ENCODE measurements at places on chromosomes 2 and 18. TPM values are rescaled to one million over a fixed set of nuclear protein-coding genes. Genes with fewer than 3 reads are reported as not detected.

GRCh38 chr2:139477618-139478017 is 697.4 kb upstream of the NXPH2 start:
- no peak for DNase-seq

GRCh38 chr2:44537264-44537663 is 175.5 kb downstream of the CAMKMT start:
- peak; percentile 3 for DNase-seq

DNA sequence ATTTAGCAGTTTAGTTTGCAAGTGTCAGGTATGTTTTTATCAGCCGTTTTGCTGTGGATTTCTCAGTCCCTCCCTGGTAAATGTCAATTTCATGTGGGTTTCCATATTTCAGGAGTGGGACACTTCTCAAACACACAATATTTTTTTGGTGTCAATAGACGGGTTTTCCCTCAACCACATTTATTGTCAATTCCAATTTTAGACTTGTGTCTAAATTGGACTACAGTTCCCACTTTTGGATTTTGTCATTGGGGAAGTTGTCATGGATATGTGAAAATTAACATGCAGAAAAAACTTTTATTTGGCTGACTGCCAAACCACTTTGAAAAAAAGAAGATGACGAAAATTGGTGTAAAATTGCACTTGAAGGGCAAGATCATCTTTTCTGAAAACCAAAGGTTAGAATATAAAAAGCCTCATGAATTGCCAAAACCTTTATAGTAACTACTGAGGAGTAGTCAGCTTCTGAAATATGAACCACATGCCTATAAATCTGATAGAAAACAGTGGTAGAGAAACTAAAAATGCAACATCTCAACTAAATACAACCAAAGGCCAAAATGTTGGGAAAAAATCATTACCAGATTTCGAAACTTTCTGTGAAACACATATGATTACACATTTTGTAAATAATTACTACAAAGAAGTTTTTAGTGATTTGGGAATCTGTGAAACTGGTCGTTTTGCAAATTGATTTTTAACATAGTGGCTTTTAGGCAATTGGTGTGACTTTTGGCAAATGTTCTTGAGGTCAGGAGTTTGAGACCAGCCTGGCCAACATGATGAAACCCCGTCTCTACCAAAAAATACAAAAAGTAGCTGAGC is 106.4 kb downstream of the BCL2L11 start:
- DNase-seq: no peak

DNA sequence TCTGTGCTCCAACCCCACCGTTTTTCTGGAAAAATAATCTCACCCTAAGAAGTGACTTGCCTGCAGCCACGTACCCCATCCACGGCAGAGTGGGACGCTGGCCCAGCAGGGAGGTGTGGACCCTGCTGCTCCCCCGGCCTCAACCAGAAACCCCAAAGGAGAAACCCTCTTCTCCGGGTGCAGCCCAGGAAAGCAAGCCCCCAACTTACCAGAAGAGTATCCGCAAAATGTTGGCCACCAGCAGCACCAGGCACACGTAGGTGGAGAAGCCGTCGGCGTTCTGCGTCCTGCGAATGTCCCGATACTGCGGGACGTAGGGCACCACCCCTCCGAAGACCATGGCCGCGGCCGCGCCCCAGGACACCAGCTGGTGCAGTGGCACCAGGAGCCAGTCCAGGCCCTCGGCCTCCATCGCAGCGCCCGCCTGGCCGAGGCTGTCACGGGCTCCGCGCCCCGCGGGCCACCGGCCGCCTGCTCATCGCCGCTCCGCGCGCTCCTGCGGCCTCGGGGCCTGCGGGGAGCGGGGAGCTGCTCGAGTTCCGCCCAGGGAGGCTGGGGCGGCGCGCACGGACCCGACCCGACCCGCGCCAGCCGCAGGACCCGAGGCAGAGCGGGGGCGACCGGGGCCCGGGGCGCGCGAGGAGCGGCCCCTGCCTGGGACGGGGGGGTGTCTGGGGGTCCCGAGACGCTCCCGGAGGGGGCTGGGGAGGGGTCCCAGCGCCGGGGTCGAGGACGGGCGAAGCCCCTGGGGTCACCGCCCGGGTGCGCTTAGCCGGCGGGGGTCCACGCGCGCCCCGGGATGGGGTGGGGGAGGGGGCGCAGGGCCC is 725 bp downstream of the SLC66A2 start:
- DNase-seq: peak; percentile 25

DNA sequence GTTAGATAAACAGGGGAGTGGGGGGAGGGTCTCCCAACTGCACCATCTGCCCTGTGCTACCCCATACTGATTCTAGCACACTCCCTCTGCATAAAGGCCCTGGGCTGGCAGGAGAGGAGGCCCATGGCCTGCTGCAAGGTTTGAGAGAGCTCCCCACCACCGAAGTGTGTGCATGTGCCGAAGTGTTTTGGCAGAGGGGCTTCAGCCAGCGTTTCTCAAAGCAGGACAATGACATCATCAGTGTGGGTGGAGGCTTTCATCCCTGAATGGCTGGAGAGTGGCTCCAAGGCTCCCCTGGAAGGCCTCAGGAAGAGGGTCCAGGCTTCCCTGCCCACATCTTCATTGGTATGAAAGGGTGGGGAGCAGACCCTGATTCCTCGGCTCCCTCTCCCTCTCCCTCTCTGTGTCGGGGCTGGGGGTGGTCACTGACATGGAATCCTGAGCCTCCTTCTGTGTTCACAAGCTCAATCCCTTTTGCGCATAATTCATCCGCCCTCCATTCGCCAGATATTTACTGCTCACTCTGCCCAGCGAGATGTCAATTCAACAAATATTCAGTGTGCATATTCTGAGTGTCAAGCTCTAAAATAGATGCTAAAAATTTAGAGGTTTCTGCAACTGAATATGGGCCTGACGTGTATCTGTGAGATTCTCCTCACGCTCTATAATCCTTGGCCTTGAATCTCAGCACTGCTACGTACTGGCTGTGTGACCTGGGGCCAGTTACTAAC is 122.1 kb downstream of the CELF4 start:
- no peak for DNase-seq

- DNase-seq: no peak
These were observed 120.9 kb downstream of the PTGR3 start for GRCh38 chr18:75088021-75088506.

GRCh38 chr2:109033171-109033570 is 44.2 kb upstream of the EDAR start:
- DNase-seq: no peak

DNA sequence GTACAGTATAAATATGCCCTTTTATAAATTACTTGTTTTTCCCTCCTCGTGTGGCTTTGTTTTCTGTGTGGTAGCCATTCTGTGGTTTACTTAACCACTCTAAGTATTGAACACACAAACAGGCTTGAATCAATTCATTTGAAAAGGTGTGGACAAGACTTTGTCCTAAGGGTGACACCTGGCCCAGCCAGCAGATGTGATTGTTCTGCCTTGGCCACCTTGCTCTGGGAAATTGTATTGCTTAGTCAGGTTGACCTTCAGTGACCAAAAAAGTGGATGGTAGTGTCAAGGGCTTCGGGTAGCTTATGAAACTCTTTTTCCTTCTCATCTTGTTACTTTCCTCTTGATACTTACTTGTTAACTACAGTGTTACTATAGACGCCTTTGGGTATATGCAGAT is 61.9 kb downstream of the DGKD start:
- no peak for DNase-seq

DNA sequence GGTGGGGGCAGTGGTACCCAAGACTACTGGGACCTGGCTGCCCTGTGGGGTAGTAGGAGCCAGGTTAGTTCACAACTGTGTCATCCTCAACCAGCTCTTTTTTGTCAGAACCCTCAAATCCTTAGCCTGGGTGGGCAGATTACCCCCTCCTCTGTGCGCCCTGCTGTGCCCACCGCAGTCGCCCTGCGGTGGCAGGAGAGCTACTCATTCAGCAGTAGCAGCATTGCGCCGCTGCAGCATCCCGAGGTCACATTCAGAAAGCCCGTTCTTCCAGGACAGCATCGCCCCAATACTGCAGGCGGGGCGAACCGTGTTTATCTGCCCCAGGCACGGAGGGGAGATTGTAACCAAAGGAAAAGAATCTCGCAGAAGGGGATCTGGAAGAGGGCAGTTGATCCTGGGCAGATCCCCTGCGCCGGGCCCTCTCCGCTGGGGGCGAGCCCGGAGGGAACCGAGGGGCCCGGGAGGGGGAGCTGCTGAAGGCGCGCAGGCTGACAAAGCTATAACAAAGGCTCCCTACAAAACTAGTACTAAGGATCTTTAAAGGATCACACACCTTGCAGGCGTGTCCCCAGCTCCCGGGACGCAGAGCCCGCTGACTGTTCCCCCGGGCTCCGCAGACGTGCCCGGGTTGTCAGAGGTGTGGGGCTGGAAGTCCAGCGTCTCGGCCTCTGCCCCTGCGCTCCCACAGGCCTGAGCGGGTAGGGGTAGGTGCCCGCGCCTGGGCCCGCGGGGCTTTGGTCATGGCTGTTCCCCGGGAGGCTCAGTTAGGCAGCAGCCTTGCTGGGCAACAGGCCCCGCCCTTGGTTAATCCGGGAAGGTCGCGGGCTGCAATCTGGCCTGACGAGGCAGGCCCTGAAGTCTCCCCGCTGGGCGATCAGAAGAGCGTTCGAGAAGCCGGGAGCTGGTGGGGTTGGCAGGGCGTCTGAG is 13.2 kb downstream of the POU3F3 start:
- no peak for DNase-seq

GRCh38 chr2:48601349-48601748 is 16.3 kb upstream of the GTF2A1L start:
- peak; percentile 8 for DNase-seq

GRCh38 chr2:220528180-220528675 is 900.8 kb downstream of the SLC4A3 start:
- no peak for DNase-seq

DNA sequence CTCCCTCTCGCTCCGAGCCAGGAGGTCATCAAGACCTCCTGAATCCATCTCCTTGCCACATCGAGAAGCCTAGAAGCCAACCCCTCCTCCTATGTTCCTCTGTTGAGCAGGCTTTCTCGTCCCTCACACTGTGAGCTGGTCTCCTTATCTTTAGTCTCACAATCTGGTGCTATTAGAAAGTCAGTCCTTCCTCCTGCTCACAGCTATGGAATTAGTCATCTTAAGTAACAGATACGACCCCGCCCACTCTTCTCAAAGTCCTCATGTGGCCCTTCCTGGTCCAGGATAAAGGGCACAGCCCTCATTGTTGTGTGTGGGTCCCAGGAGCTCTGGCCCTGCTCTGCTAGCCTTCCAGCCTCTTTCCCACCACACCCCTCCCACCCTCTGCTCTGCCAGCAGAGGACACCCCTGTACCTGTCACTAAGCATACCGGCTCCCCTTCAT is 41.4 kb upstream of the TRIB2 start:
- DNase-seq: no peak

DNA sequence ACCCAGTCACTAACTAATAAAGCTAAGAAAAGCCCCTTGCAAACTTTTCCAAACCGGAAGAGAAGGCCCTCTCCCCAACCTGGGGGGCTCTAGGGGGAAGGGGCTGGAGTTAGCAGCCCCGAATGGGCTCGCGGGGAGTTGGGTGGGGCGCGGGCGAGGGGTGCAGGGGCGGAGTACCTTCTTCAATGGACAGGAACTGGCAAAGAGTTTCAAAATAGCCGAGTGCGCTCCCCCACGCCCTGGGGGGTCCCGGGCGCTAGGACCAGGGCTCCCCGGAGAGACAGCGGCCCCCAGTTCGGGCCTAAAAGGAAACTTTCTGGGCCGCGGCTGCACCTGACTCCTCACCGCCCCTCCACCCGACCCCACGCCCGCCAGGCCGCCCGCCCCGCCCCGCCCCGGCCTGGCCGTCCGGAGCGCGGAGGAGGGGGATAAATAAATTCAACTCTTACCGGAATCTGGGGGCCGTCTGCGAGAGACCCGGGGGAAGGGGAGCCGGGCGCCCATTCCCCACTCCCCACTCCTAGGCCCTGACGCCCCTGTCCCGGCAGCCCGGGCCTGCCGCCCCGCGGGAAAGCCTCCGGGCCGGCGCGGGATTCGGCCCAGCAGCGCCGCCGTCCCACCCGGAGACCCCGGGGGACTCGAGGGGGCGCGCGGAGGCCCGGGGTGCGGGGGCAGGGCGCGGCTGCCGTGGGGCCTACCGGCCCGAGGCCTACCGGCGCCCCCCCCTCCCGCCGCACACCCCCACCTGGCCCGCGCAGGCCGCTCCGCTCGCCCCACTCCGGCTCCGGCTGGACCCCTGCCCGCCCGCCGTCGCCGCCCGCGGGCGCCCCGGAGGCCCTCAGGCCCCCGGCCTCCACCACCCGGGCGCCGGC is 868 bp downstream of the INO80D start:
- DNase-seq: peak; percentile 61

GRCh38 chr18:79750980-79751571 is 46.7 kb upstream of the KCNG2 start:
- no peak for DNase-seq

GRCh38 chr2:200944467-200945394 is 18.7 kb downstream of the ORC2 start:
- no peak for DNase-seq

GRCh38 chr2:27211943-27212625 is at the start of the genes ATRAID and SLC5A6:
ATRAID (plus strand) TSS chr2:27212041; CDS start chr2:27212369, 328 bp downstream.
SLC5A6 (minus strand) TSS chr2:27212268; CDS start chr2:27207650, 4,618 bp downstream.
- DNase-seq: peak; percentile 92

GRCh38 chr2:127516041-127516762 is 10.1 kb downstream of the IWS1 start:
- DNase-seq: no peak

- DNase-seq: no peak
These were observed 302.1 kb downstream of the SMAD2 start for GRCh38 chr18:47628240-47628781.

DNA sequence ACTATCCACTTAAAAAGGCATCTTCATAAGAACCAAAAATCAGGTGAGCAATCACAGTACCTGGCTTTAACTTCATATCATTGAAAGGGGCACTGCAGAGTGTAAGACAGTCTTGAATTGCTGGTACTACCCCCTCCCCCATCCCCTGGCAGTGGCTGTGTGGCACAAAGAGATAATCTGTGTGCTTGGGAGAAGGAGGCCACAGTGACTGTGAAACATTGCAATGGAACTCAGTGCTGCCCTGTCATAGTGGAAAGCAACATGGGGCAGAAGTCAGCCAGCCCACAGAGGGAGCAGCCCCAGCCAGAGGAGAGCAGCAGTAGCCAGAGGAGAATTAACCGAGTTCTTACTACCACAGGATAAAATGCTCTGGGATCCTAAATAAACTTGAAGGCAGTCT is 45.3 kb upstream of the UGP2 start:
- DNase-seq: no peak

GRCh38 chr18:65737471-65737955 is 13.3 kb upstream of the CDH7 start:
- no peak for DNase-seq

DNA sequence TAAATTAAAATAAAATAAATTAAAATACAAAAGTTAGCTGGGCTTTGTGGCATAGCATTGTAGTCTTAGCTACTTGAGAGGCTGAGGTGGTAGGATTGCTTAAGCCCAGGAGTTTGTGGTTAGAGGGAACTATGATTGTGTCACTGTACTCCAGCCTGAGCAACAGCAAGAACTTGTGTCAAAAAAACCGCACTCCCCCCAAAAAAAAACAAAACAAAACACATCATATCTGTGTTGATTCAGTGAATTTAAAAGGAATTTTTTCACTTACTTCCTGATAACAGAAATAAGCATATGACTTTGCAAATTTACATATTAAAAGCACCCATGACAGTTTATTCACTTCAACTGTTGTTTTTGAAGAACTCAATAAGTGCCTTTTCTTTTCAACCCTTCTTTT is 68.1 kb upstream of the PELI1 start:
- no peak for DNase-seq

GRCh38 chr2:173462892-173463840 is 108.5 kb downstream of the CDCA7 start:
- no peak for DNase-seq

The NPAS2 gene
- total RNA-seq: not detected

The RBM43 gene
- 0.91 TPM for total RNA-seq

The PARD6G gene
- total RNA-seq: not detected

The DES gene
- not detected for total RNA-seq

The OR6B2 gene
- not detected for total RNA-seq

The SKA1 gene
- 31.1 TPM for total RNA-seq

The REG3G gene
- not detected for total RNA-seq

Measured in OCI-LY7 (cell line).